ENCODE measurements at places on chromosomes 7 and 10.

DNA sequence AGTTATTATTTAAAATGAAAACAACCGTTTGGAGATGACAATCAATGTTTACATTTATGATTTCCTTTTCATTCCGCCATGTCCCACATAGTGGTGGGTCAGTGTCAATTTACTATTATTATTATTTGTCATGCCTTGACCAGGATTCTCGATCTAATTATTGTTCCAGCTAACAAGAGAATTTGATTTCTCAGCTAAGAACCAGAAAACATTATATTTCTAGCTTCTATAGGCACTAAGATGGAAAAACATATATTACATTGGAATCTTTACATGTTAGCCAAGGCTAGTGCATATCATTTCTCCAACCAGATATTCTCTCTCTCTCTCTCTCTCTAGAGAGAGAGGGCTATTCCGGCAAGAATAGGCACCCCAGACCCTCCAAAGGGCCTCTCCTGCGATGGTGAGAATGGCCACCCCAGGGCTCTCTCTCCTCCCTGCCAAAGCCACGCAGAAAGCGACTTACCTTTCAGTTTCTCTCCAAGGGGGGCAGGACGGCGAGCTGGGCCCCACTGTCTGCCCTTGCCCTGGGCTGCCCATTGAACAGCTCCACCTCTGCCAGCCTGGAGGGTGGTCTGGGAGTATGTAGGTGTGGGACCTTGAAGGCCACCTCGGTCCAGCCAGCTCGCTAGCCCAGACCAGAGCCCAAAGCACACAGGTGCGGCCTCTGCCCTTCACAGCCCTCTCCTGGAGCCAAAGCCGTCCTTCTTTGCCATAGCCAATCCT, 2.4 kb downstream of the HOXA3 start:
- no peak for DNase-seq

GRCh38 chr10:6142644-6143043, 53.8 kb downstream of the RBM17 start:
- DNase-seq: no peak

DNA sequence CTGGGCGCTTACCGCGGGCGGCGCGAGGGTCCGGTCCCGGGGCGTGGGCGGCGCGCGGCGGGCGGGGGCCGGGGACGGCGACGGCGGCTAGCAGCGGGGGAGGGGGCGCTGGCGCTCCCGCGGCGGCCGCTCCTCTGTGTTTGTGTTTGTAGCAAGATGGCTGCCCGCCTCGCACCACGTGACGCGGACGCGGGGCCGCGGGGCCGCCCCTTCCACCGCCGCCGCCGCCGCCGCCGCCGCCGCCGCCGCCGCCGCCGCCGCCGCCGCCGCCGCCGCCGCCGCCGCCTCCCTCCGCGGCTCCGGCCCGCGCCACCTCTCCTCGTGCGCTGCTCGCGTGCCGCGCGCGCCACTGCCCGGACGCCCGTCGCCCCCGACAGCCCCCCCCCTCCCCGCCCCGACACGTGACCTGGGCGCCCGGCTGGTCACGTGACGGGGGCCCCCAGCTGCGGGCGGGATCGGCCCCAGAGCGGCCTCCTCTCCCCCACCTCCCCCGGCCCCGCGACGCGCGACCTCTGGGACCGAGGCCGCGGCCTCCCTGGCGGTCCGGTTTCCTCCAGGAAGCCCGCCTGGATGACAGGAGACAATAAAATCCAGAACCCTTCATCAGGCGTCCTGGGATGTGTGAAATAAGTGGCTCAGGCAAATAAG, at the start of gene GIGYF1:
Gene GIGYF1 (minus strand): TSS at position 153 of the 648 bp plus-strand sequence. CDS start 6,012 bp downstream, outside the sequence.
- DNase-seq: no peak

GRCh38 chr7:110076194-110076593, 1014.7 kb upstream of the LRRN3 start:
- DNase-seq: no peak

DNA sequence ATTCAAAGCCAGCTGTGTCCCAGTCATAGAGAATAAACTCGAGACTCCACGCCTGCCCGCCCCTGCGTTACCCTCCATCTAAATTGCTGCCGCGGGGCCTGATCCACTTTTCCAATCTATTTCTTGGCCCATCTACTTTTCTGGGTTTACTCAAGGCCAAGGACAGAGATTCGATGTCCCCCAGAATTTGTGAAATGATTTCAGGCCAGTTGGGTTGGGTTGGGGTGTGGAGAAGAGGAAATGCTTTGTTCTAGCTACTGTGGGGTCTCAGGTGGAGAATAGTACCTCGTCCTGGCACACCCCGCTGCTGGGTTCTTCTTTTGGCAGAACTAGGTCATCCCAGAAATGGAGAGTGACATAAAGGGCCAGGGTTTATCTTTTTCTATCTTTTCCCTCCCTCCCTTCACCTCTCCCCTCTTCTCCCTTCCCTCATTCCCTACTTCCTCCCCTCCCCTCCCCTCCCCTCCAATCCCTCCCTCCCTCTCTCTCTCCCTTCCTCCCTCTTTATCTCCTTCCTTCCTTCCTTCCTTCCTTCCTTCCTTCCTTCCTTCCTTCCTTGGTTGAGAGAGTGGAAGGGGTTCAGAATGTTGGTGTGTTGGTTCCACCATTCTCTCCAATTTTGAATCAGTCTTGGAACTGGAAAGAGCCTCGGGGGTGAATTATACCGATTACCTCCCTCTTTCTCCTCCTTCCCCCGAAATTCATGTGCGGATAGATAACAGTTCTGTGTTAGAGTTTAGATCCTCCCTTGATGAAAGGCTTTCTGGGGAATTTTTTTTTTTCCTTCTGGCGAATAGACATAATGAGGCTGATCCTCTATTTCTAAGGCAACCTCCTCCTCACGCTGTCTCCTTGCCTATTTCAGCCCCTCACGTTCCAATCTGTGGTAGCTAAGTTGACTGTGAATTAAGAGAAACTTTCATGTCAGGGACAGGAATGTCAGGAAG, 1.2 kb upstream of the TMEM229A start:
- no peak for DNase-seq

GRCh38 chr7:70706698-70707097, 425.2 kb upstream of the GALNT17 start:
- no peak for DNase-seq

Measured in NT2/D1 (cell line).